Smooth muscle cell of the pulmonary artery (primary cell): ENCODE measurements at places on chromosomes 16 and 17. TPM values are rescaled to one million over a fixed set of nuclear protein-coding genes. Genes with fewer than 3 reads are reported as not detected.

The RGS11 gene
- 4.0 and 6.3 TPM in 2 replicates for total RNA-seq

The FOXJ1 gene
- not detected in 2 replicates for total RNA-seq

The CES3 gene
- 0.39 and 1.2 TPM in 2 replicates for total RNA-seq

The DNAAF1 gene
- not detected in 2 replicates for total RNA-seq

The NPEPPS gene
- 185 and 196 TPM in 2 replicates for total RNA-seq

The CD300LF gene
- not detected in 2 replicates for total RNA-seq

The GFAP gene
- 0.59 and 0.92 TPM in 2 replicates for total RNA-seq

The TNFRSF13B gene
- total RNA-seq: not detected in 2 replicates

The KRT33A gene
- not detected in 2 replicates for total RNA-seq

The DHRS7C gene
- not detected in 2 replicates for total RNA-seq

The RUNDC3A gene
- 0.13 and 0.20 TPM in 2 replicates for total RNA-seq

The EFCAB5 gene
- total RNA-seq: 0.07 and 0.13 TPM in 2 replicates

The ZNF232 gene
- 4.1 and 5.1 TPM in 2 replicates for total RNA-seq
